ENCODE measurements at places on chromosomes 6 and 20. TPM values are rescaled to one million over a fixed set of nuclear protein-coding genes. Genes with fewer than 3 reads are reported as not detected.

GNRH2 gene
- 1.5 TPM for total RNA-seq

ABHD16B gene
- not detected for total RNA-seq

FAM217A gene
- not detected for total RNA-seq

GLP1R gene
- not detected for total RNA-seq

SLC32A1 gene
- not detected for total RNA-seq

BMP5 gene
- not detected for total RNA-seq

CEP57L1 gene
- 8.3 TPM for total RNA-seq

GRM1 gene
- total RNA-seq: not detected

HLA-DQB1 gene
- 17.0 TPM for total RNA-seq

- H3K36me3 ChIP-seq: no peaks in the 10 kb centered on the region
- DNase-seq: no peak
- H3K4me1 ChIP-seq: no peaks in the 10 kb centered on the region
These were observed 243.7 kb upstream of the CHD6 start for GRCh38 chr20:41861772-41862422.

DNA sequence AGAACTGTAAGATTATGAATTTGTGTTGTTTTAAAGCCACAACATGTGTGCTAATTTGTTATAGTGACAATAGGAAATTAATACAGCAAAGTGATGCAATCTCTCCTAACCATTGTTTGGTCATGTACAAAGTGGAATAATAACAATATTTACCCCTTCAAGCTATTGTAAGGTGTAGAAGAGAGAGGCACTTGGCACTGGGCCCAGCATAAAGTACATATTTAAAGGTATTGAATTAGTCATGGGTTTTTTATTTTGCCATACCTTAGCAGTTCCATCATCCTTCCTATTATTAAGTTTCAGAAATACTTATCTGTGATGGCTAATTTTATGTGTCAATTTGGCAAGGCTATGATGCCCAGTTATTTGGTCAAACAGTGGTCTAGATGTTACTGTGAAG is 322.4 kb upstream of the TSHZ2 start:
- no peak for DNase-seq
- H3K36me3 ChIP-seq: no peaks in the 10 kb centered on the region
- peaks cover 3% of the 10 kb centered on the region for H3K4me1 ChIP-seq

GRCh38 chr20:4774207-4774606 is 52.5 kb downstream of the PRND start:
- H3K4me1 ChIP-seq: no peaks in the 10 kb centered on the region
- peaks cover 2% of the 10 kb centered on the region for H3K27me3 ChIP-seq
- DNase-seq: no peak
- no peak overlapping the region for H3K27ac ChIP-seq
- peaks cover 21% of the 10 kb centered on the region for H3K36me3 ChIP-seq
- H3K4me3 ChIP-seq: no peak overlapping the region

DNA sequence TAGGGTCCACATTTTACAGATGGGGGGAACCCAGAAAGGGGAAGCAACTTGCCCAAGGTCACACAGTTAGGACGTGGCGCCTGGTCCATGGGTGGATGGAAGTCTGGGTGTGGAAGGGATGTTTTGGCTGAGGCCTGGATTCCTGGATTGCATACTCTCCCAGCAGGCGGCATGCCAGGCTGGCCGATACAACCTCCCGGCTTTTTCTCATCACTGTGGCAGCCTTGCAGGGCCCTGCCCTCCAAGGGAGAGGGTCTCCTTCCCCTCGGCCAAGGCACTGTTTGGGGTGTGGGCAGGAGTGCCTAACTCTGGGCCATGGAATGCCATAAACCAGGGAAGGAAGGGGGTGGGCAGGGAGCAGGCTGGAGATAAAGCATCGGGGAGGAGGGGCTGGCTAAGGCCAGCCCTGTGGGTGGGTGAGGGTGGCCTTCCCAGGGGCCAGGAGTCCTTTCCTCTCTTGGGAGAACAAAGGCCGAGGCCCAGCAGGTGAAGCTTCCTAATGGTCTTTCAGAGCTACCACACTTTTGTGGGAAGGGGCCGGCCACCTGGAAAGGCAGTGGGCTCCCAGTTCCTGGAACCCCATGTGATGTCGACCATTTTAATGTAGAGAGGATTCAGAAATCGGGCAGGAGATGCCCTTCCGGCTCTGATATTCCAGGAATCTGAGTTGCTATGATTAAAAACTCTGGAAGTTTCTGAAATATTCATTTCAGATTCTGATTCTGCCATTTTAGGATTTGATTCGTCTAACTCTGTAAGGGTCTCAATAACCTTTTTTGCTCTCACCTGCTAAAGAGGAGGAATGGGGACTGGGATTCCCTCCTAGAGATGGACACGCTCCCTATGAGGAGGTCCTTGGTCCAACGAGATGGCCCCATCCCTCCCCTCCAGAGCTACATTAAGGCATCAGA is 4.2 kb downstream of the FOXS1 start:
- DNase-seq: no peak
- H3K27ac ChIP-seq: no peak overlapping the region
- H3K4me1 ChIP-seq: no peaks in the 10 kb centered on the region
- no peaks in the 10 kb centered on the region for H3K36me3 ChIP-seq

DNA sequence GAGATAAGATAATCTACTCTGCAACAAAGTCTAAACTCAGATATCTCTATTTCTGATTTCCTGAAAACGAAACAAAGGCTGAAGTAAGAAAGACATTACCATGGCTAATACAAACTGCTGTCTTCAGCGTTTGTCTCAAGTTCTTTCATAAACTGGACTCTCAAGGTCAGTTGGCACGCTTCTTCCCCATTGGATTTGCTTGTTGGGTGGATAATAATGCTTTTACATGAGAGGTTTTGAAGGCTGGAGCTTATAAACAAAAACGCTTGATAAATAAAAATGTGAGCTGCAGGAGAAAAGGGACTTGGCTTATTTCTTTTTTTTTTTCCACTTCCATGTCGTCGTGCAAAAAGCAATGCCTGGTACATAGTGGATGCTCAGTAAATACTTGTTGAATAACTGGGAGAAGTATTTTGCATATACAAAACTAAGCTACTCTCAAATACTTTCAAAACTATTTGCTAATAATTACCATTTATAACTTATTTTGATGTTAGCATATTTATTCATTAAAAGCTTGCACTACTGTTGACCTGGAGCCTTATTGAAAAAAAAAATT is 65.7 kb upstream of the EEF1A1 start:
- no peak for DNase-seq
- H3K27me3 ChIP-seq: no peaks in the 10 kb centered on the region
- H3K27ac ChIP-seq: peak overlapping the region; percentile 100
- no peaks in the 10 kb centered on the region for H3K36me3 ChIP-seq

- DNase-seq: no peak
- no peak overlapping the region for H3K4me3 ChIP-seq
- H3K27ac ChIP-seq: peak overlapping the region; percentile 89
- no peaks in the 10 kb centered on the region for H3K27me3 ChIP-seq
These were observed 3.5 kb upstream of the DDR1 start for GRCh38 chr6:30880698-30881252.

DNA sequence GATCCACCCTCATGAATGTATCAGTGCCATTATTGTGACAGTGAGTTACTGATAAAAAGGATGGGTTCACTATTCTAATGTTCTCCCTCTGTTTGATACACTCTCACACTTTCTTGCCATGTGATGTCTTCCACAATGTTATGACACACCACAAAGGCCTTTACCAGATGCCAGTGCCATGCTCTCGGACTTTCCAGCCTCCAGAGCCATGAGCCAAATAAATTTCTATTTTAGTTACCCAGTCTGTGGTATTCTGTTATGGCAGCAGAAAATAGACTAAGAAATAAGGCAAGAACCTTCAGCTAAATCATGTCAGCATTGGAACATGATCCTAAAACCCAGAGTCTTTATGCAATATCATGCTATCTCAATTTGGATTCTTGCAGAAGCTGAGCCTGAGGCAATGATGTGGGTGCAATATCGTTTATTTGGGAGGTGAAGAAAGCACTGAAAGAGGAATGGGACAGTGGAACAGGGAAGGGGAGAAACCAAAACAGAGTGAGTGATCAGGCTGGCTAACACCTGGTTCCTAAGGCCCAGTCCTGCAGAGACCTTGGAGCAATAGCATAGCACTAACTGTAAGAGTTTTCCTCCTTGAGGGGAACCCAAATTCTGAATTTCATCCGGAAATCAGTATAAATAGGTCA is 130.4 kb upstream of the LRFN2 start:
- H3K27ac ChIP-seq: no peak overlapping the region
- no peak overlapping the region for H3K4me3 ChIP-seq
- peaks cover 10% of the 10 kb centered on the region for H3K4me1 ChIP-seq
- no peaks in the 10 kb centered on the region for H3K36me3 ChIP-seq

DNA sequence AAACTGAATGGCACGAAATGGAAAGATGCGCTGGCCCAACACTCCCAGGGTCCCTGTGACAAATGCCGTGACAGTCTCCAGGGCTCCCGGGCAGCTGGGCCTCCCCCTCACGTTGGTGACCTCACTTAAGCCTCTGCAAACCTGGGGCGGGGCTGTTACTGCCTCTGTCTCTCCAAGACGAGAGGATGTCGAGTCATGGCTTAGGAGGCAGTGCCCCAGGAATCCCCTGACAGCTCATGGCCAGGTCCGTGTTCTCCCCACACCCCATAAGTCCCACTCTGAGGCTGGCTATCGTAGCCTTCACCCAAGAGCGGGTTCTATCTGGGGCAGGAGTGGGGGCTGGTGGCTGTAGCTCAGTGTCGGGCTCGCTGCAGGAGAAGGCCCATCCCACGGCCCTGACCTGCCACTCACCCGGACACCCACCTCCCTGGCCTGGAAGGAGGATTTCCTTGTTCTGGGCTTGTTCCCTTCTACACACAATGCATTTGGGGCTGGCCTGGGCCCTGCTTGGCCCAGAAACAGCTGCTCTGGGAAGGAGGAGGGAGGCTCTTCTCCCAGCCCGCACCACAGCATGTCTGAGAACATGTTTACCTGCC is 5.6 kb upstream of the RPS21 start:
- H3K4me1 ChIP-seq: peaks cover 34% of the 10 kb centered on the region
- no peak overlapping the region for H3K4me3 ChIP-seq
- peak overlapping the region; percentile 29 for H3K27ac ChIP-seq
- H3K27me3 ChIP-seq: no peaks in the 10 kb centered on the region

DNA sequence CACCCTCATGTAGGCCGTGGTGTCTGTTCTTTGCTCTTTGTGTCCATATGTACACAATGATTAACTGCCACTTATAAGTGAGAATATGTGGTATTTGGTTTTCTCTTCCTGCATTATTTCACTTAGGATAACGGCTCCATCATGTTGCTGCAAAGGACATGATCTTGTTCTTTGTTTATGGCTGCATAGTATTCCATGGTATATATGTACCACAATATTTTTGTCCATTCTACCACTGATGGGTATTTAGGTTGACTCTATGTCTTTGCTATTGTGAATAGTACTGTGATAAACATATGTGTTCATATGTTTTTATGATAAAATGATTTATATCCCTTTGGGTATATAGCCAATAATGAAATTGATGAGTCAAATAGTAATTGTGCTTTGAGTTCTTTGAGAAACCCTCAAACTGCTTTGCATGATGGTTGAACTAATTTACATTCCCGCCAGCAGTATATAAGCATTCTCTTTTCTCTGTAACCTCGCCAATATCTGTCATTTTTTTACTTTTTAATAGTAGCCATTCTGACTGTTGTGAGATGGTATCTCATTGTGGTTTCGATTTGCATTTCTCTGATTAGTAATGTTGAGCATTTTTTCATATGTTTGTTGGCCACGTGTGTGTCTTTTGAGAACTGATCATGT is 174.4 kb upstream of the NT5E start:
- no peak for DNase-seq
- H3K36me3 ChIP-seq: no peaks in the 10 kb centered on the region
- no peaks in the 10 kb centered on the region for H3K4me1 ChIP-seq
- no peak overlapping the region for H3K27ac ChIP-seq
- H3K27me3 ChIP-seq: peaks cover 7% of the 10 kb centered on the region
- no peak overlapping the region for H3K4me3 ChIP-seq

- peaks cover 17% of the 10 kb centered on the region for H3K4me1 ChIP-seq
- H3K27me3 ChIP-seq: no peaks in the 10 kb centered on the region
- H3K36me3 ChIP-seq: no peaks in the 10 kb centered on the region
- DNase-seq: no peak
These were observed 20.6 kb downstream of the RBCK1 start for GRCh38 chr20:428658-429200.

- no peak for DNase-seq
- H3K27me3 ChIP-seq: no peaks in the 10 kb centered on the region
- H3K36me3 ChIP-seq: no peaks in the 10 kb centered on the region
- H3K27ac ChIP-seq: no peak overlapping the region
These were observed 16.2 kb downstream of the GFOD1 start for GRCh38 chr6:13471184-13471583.

- peaks cover 5% of the 10 kb centered on the region for H3K36me3 ChIP-seq
- H3K27ac ChIP-seq: no peak overlapping the region
- peaks cover 77% of the 10 kb centered on the region for H3K27me3 ChIP-seq
- DNase-seq: no peak
These were observed 4.9 kb downstream of the OLIG3 start for GRCh38 chr6:137489046-137490005.

DNA sequence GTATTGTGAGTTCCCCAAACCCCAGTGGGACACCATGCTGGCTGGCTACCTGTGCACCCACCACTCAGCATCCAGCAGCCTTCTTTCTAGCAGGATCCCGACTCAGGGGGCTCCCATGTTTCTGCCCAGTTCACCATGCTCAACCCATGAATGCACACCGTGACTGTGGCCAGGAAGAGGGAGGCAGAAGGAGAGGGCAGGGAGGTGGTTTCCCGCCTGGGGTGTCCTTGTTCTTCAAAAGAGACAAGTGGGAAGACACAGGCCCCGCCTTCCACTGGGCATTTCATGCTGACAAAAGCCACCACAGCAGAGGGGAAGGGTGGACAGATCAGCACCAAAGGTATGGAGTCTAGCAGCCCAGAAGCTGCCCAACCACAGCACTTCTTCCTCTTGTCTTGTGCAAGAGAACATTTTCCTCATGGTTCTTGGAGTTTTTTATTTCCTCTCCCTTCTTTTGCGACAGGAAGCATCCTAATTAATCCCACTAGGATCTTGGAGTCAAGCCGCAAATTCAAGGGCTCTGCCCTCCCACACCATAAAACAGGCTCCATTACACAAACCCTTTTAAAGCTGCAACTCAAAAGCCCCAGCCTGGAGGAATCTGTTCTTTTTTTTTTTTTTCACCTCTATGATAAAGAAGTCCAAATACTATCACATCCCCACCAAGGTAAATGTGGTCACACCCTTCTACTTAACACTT is 13.5 kb upstream of the ANKRD60 start:
- no peak for DNase-seq
- no peaks in the 10 kb centered on the region for H3K27me3 ChIP-seq
- H3K4me3 ChIP-seq: no peak overlapping the region
- H3K36me3 ChIP-seq: peaks cover 34% of the 10 kb centered on the region

GRCh38 chr6:41767112-41767833 is 12.4 kb downstream of the FRS3 start:
- no peaks in the 10 kb centered on the region for H3K36me3 ChIP-seq
- DNase-seq: no peak
- H3K27me3 ChIP-seq: peaks cover 4% of the 10 kb centered on the region
- H3K4me1 ChIP-seq: peaks cover 2% of the 10 kb centered on the region
- H3K4me3 ChIP-seq: no peak overlapping the region
- H3K27ac ChIP-seq: no peak overlapping the region

DNA sequence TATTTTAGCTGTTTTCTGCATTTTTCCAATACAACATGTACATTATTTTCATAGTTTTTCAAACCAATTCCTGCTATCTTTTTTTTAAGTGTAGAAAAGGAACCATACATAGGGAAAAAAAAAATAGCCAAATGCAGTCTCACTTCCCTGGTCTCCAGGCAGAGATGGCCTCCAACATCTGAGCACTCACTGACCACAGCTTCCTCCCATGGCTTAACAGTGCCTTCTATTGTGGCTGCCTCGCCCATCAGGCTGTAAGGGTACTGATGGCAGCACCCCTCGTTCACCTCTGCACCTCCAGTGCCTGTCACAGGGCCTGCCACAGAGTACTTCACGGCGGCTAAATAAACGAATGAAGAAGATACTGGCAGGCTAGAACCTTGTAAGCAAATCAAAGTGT is 591.1 kb downstream of the PTPRT start:
- H3K27me3 ChIP-seq: peaks cover 3% of the 10 kb centered on the region
- DNase-seq: no peak
- H3K4me3 ChIP-seq: no peak overlapping the region
